ENCODE measurements at places on chromosomes 7 and 10.

DNA sequence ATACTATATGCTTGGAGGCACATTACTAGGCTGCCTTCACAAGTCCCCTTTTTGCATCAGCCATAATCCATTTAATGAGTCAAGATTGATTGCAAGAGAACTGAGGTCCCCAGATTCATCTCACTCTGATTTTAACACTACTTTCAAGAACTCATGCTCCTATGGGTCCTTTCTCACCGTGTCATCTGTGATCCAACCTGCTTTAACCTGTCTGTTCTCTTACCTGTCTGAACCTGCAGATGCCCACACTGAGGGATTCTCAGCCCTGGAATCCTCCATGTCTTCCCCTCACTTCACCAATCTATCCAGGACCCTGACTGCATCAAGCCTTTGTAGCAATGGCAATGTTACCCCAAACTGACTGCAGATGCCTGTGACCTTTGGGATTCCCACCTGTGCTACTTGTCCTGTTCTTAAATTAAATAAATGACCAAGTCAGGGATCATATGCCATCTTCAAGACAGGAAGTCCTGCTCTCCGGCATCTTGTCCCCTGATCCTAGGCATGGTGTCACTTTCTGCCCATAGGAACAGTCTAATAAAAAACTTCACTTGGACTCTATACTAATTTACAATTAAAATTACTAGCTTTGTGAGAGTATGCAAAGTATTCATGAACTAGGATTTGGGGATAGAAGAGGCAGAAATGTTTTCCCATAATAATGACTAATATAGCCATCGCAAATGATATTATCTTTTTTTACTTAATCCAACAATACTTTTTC lies 25.9 kb upstream of the GOT1 start:
- no peak for DNase-seq

- no peak for DNase-seq
These were observed 147.9 kb downstream of the PARD3 start for GRCh38 chr10:34667177-34667576.

DNA sequence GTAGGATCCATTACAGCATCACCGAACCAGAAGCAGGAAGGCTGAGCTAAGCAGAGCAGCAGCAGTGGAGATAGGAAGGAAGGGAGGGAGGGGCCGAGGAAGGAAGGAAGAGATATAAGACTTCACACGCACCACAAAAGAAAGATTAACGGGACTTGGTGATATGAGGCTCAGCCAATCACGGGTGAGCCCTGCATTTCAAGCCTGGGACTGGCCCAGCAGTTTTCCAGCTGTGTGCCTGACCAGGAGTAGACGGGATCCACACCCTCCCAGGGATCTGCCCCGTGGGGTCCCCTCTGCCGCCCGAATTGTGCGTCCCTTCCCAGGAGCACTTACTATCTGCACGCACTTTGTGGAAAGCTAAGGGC lies 16.2 kb downstream of the ATG9B start:
- DNase-seq = no peak

DNA sequence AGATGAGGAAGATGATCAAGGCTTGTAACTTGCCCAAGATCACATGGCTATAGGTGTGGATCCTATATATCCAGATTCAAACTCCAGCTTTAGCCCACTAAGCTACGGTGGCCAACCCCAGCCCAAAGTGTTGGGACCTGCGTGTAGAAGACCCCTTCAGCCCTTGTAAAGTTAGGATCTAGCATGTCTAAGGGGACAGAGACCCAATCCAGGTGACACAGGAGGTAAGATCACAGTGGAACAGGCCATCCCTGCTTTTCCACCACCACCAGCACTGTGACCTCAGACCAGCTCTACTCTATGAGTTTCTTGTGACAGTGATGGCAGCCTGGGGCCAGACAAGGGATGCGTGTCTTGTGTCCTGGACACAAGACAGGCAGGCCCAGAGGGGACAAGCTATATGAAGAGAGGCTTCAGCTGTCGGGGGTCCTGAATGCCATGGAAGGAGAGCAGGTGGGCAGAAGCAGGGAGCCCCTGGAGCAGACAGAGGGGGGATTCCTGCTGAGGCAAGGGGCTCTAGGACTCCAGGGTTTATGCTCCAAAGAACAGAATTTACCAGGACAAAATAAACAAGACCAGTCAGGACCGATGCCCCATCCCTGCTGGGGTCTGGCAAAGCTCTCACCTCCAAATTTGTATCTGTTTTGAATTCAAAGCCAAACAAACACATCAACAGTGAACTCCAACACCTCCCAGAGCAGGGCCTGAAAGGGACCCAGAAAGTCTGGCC lies 10.4 kb downstream of the GPRIN2 start:
- no peak for DNase-seq

DNA sequence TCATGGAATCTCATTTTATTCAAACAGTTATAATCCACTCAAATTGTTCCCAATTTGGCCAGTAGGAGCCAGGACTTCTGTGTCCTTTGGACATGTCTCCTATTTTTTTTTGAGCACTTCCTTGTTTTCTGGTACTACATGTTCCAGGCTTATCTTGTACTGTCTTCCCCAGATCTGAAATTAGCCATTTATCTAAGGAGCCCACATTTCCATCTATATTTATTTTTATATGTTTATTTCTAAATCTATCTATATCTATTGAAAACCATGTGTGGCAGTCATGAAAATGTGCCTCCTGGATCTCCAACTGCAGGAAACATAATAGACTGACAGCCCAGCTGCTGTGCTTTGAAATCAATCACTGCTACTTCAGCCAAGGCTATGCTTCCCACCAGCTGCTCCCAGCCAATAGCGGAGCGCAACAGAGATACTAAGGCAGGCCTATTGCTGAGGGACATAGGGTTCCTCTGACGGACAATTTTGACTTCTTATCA lies 147.1 kb downstream of the LRRC4 start:
- DNase-seq = no peak

DNA sequence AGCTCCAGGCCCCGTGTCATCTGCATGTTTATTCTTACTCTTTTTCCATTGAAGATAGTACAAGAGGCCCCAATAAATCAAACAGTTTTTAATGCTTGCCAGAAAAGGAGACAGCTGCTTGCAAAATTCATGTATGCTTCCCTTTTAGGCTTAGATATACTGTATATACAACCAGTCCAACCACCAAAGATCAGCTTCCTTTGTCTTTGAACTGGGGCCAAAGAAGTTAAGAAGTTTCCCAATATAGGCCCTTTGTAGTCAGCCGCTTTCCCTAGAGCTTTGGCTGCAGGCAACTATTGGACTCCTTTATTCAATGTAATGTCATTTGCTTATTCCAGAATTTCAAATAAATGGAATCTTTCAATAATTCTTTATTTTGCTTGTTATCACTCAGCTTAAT lies 1395.0 kb downstream of the GATA3 start:
- DNase-seq = no peak

- DNase-seq = no peak
These were observed 411.4 kb downstream of the TNS3 start for GRCh38 chr7:47170516-47170915.

- DNase-seq = no peak
These were observed 667 bp downstream of the KLLN start for GRCh38 chr10:87862679-87863052.

- DNase-seq = no peak
These were observed 72.0 kb downstream of the SCRN1 start for GRCh38 chr7:29917641-29918040.

GRCh38 chr10:102219370-102219769 lies 6.7 kb upstream of the ELOVL3 start:
- no peak for DNase-seq

DNA sequence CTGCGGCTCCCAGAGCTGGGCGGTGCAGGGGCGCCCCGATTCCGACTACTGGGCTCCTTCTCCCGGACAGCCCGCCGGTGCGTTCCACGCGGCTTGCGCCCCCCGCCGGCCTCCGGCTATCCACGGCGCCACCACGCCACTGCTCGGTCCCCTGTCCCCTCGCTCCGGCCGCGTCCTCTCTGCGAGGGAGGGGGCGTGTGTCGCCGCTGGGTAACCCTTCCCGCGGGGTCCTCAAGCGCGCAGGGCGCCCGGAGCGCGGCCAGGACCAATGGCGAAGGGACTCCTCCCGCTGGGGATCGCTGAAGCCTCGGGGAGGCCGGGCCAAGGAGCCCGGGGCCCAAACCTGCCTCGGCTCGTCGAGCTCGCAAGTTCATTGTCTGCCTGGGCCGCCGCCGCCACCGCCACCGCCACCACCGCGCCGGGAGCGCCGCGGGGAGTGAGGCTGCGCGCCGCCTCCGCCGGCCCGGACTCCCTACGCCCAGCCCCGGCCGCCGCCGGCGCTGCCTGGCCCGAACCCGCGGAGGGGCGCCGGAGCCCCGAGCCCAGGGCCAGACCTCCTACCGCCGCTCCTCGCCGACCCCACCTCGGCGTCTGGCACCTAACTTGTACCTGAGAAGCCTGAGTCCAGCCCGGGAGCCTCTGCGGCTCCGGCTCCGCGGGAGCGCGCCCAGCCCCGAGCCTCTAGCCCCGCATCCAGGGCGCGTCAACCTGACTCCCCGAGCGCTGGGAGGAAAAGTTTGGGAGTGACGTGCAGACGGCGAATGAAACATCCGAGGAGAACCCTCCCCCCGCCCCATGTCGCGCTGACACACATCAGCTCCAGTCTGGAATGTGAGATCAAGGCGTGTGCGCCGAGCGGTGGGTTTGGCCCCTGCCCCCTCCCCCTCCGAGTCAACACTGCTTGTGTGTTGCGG lies at the start of gene CHST15:
Gene CHST15 (minus strand): TSS at position 739 of the 914 bp plus-strand sequence. CDS start 47,386 bp downstream, outside the sequence.
- DNase-seq = no peak

DNA sequence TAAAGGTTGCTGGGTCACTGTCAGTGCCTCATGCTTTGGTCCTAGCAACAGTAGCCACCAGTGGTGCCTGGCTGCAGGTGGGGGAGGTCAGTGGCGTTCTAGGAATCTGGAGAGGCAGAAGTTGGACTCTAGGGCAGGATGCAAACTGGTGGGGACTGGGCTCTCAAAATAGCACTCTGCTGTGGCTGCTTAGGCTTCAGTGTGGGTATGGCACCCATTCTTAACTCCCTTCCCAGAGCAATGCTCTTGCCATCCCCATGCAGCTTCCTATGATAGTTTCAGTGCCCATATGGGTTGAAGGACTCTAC lies 330.8 kb downstream of the PCDH15 start:
- DNase-seq = no peak

DNA sequence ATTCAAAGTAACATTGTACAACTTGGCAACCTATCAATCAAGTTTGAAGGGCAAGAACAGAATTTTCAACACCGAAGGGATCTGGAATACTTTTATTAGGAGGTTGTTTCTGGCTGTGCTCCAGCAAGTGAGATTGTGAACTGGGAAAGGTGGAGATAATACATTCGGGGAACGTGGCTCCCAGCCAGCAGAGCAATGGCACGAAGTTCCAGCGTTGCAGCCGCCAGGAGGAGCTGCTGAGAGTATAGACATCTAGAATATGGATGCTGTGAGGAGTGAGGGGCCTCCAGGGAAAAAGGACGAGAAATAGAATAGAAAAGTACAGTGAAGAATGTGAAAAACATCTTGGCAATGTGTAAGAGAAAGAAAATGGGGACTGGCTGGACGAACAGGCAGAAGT lies 69.5 kb downstream of the TCERG1L start:
- no peak for DNase-seq

- no peak for DNase-seq
These were observed 4.6 kb downstream of the FZD8 start for GRCh38 chr10:35637462-35637861.

DNA sequence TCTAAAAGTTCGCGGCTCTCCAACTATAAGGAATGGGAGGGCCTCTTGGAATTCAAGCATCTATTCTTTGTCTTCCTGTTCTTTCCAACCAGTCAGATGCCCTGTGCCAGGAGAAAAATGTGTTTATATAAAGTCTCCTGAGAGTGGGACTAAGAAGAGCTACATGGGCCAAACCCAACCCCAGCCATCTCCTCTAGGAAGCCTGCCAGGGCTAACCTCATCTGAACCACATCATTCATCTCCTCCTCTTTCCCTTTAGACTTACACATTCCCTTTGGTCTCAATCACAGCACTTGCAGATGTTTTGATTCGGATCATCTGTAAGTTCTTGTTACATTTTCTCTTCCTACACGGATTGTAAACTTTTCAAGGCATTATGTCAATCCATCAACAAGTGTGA lies 62.6 kb downstream of the DOCK4 start:
- DNase-seq = no peak

- DNase-seq = no peak
These were observed 3.5 kb downstream of the DGKB start for GRCh38 chr7:14899030-14899429.

DNA sequence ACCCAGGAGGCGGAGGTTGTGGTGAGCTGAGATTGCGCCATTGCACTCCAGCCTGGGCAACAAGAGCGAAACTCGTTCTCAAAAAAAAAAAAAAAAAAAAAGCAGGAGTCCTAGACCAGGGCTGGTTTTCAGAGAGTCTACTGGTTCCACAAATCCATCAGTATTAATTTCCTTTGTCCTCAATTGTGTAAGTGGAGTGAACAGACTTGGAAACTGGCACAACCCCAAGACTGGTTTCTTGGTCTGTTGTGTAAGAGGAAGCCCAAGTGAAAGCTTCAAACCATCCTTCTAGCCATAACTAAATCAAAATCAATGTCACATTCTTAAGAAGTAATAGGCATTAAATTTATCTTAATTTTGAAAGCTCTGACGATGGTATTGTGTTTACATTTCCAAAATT lies 213.6 kb downstream of the DGKI start:
- DNase-seq = no peak

DNA sequence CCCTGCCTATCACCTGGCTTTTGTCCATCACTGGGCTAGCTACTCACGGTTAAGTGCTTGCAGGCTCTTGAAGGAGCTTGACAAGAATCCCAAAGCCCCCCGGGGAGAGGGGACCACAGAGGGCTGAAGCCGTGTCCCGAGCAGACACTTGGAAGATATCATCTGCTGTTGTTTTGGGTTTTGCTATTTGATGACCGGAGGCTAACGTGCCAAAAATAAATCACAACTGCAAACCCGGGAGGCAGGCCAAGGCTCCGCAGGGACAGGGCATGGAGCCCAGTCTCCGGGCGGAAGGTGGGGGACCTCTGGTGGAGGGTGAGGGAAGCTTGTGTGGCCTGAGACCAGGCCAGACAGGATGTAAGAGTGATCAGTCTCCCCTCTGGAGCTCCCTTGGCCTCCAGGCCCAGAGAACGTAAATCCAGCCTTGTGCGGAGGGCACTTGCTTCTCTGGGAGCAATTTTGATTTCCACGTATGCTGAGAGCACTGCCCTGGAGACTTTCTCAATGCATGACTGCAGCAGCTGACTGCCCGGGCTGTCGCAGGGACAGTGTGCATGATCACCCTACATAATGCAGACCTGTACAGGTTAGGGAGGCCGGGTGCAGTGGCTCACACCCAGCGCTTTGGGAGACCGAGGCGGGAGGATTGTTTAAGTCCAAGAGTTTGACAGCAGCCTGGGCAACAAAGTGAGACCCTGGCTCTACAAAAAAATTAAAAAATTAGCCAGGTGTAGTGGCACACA lies at the start of gene PHKG1:
Gene PHKG1 (minus strand): TSS at position 164 of the 743 bp plus-strand sequence. CDS start 4,011 bp downstream, outside the sequence.
- DNase-seq = no peak

- no peak for DNase-seq
These were observed 43.5 kb downstream of the PRKG1 start for GRCh38 chr10:51117794-51118193.

DNA sequence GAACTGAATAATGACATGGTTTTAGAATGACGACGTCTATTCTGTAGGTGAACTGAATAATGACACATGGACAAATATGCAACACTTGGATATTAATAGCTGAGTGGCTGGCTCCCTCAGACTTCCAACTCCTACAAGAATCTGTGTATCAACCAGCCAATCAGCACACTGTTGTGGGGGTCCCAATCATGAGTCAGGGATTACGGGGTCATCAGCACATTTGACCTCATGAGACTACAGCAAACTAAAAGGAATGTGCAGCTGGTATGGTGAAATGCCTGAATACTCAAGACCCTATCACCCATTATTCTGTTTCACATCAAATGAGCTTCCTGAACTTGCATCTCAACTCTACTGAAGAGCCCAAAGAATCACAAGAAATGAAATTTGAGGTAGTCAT lies 192.5 kb downstream of the ANK3 start:
- DNase-seq = no peak
